ENCODE measurements at places on chromosomes 5 and 9.

DNA sequence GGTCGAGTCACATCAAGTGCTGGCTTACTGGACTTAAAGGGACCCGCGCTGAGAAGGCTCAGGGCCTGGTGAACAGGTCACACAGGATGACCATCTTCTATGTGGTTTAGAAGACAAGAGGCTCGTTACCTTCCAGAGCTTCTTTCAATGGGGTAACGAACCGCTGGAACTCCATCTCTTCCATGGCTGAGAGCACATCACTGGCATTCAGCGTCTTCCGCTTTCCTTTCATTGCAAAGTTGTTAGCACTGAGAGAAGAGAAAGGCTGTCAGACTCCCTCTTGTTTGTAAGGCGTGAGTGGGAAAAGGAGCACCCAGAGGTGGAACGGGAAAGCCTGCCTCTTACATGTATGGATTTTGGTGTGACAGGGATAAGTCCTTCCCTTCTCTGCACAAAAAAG is 994 bp downstream of the POLE3 start:
- DNase-seq, result no peak

DNA sequence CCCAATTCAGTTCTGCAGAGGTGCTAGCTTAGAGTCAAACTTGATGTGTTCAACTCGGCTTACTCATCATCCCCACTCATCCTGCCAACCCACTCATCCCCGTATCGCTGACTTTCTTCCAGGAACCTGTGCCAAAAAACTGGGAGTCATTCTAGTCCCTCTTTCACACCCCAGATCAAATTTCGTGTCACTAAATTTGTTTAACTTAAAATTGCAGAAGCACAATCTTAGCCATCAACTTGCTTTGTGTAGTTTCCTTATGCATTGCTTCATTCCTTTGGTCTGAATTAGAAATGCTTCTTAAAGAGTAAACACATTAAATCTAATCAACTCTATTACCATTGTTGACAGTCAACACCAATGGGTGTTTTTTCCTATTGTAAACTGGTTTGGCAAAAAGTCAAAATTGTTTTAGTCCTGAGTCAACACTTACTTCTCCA is 162.4 kb downstream of the TTC39B start:
- DNase-seq, result no peak

DNA sequence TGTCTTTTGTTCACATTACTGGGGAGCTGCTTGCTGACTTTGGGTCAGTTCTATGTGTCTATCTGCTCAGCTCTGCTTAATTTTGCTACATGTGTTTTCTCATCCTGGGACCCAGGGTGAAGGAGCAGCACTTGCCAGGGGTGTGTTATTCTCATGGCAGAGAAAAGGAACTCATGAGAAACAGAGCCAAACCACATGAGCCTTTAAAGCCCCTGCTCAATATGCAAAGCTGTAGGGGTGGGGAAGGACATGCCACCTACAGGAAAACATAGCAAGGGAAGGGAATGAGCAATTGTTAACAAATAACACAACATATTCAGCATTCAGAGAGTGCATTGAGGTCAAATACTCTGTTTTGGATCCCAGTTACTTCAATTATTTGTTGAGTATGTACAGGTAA is 290.9 kb downstream of the CDK5RAP2 start:
- no peak for DNase-seq

DNA sequence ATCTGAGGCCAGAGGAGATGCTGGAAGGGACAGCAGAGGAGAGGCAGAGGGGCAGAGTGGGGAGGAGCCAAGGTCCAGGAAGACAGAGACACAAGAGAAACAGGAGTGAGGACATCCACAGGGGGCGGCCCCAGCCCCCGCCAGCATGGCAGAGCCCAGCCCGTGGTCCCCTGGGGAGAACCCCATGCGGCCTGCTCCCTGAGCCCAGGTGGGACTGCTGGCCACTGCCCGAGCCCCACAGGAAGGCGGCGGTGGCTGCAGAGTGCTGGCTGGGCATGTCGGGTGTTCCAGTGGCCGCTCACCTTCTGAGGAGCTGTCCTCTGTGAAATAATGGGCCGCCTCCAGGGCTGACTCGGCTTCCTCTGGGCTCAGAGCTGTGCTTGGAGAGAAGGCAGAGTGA is 8.9 kb upstream of the MRNIP start:
- DNase-seq, result no peak

GRCh38 chr9:38061326-38061977 is 7.6 kb downstream of the SHB start:
- DNase-seq, result no peak

GRCh38 chr5:147930769-147931168 is 24.4 kb upstream of the C5orf46 start:
- no peak for DNase-seq

DNA sequence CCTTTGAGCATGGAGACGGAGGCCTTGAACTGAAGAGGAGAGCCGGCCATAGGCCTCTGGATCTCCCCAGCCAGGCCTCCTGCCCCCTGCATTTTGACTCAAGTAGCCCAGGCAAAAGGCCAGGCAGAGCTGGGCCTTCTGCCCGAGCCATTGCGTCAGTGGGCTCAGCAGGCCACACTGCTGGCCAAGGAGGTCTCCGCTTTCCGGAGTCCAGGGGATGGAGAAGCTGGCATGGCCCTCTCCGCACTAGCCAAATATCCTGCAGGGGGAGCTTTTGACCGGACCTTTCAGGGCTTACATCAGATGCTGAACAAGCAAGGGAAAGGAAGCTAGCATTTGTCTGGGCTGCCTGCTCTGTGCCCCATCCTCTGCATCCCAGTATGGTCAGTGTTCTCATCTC is 386.8 kb downstream of the TRIM36 start:
- no peak for DNase-seq

Data from CD4-positive, alpha-beta T cell treated with Interferon gamma for 1 hour (primary cell).